ENCODE measurements at places on chromosomes 5 and 9.

DNA sequence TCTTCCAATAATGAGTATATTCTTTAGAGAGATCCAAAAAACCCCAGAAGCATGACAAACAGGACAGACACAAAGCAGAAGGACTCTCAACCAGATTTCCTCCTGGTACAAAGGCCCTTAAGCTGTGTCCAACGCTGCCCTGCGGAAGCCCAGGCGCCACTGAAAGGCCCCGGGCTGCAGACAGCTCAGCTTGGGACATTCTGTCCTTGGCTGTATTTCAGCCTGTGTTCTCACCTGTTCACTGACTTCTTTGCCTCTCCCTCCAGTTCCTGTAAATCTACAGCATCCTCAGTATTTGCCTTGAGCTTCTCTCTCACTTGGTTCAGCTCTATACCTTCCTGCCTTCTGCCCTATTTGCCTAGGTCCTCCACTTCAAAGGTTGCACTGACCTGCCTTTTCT lies 96.5 kb downstream of the SH3TC2 start:
- no peak for DNase-seq

DNA sequence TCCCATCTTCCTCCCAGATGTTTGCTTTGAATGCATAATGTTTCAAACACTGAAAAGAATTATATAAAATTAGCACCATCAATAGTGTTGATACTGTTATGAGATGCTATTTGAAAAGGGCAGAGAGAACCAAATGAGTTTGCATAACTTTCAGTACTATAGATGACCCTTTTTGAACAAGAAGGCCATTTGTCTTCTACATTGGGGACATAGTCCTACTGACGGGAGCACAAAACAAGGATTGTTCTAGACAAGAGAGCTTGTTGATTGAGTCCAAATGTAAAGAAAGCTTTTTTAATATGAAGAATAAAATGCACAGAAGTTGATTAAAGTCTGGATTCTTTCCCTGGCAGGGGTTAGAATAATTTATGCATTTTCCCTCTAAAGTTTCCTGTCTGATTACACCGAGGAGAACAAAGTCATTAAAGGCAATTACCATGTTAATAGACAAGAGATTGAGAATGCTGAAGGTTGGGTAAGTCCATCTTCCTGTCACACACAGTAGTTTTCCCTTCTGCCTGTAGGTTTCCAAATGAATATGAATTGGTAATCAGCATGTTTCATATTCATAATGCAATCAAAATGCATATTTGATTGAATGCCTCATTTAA lies 32.8 kb upstream of the ADCY2 start:
- DNase-seq, result no peak

GRCh38 chr5:107661650-107662044 lies 9.1 kb downstream of the EFNA5 start:
- no peak for DNase-seq

DNA sequence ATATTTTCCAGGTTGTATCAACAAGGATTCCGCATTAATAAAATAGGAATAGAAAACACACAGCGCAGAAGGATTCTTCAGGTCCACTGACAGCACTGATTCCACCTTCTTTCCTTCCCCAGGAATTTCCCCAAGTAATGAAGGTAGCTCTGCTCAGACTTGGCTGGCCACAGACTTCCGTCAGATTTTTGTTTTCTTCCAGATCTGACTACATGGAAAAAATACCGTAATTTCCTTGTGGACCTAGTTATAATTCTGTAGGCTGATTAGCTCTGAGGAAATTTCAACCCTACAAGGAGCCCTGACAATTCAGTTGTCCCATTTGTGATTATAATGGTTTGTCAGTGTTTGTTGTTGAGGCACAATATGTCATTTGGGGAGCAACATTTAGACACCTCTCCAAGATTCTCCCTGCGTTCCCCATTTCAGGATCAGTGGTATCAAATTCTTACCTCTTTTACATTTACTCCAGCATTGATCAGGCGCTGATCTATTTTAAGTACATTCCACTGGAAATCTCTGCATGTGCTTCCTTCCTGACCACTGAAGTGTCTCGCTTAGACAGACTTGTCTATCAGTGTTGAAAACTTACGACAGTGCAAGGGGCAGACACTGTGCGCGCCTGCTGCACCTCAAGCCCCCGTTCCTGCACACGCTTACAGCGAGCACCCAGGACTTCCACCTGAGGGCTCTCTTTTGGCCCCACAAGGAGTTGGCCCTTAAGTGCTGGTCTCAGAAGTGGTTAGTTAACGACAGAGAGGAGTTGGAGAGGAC lies 94.8 kb downstream of the LHFPL2 start:
- DNase-seq, result no peak

GRCh38 chr5:7970816-7971215 lies 101.9 kb downstream of the MTRR start:
- DNase-seq, result no peak

GRCh38 chr5:2658881-2659470 lies 92.5 kb downstream of the IRX2 start:
- no peak for DNase-seq

- DNase-seq, result no peak
Observed at GRCh38 chr5:88235828-88236227, 32.8 kb downstream of the TMEM161B start.

- no peak for DNase-seq
Observed at GRCh38 chr9:126158588-126159429, 167.8 kb upstream of the MVB12B start.

DNA sequence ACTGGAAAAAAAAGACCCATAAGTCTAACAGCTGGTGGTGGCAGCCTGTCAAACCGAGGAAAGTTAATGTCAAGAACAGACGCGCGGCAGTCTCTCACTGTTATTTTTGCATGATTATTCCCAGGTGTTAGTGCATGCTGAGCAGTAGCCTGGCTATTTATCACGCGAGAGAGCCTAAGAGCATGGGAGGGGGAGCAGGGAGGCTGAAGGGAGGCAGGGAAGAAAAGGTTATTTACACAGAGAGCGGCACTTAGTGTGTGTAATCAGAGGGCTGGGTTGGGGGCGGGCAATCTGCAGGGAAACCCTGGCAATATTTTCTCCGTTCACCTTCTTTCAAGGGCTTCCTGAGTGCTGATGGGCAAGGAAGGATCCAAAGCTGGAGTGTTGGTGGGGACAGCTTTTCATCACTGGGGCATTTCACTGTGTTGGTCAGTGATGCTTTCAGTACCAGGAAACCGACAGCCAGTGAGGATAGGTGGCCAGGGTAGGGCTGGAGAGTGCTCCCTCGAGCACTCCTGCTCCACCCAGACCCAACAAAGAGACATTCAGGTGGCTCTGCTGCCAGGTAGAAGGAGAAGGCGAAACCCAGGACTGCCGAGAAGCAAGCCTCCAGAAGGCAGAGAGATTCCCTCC lies 39.6 kb downstream of the ZNF608 start:
- no peak for DNase-seq

- no peak for DNase-seq
Observed at GRCh38 chr9:116369706-116370105, 216.1 kb downstream of the PAPPA start.

DNA sequence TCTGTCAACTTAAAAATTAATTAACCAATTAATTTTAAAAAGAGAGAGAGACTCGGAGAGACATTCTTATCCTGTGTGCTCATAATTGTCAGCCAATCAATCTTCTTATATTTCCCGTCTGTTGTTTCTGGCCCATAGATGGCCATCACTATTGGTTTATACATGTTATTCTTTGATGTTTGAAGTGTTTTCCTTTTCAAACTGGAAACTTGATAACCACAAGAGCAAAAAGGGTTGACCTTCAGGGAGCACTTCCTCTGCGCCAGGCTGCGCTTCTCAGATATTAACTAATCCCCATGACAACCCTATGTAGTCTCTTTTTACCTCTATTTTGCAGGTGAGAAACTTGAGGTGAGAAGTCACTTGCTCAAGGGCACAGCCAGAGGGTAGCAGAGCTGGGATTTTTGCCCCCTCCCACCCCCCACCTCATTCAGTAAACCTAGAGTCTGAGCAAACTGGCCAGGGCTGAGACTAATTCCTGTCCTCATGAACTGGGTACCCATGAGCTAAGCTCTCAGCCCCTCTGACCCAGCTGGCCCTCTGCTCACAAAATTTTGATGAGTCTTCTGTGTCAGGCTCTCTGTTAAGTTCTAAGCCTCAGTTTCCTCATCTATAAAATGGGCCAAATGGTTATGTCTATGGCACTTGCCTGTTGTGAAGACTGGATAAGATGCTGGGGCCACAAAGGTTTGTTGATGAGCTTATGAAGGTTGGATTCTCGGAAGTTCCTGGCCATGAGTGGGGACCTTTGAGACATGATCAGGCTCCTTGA lies 86.0 kb upstream of the SH3PXD2B start:
- DNase-seq, result no peak
